ENCODE measurements at places on chromosomes 1 and 21.

- no peak for DNase-seq
Observed at GRCh38 chr1:214718724-214719123, 115.7 kb downstream of the CENPF start.

- peak; percentile 91 for DNase-seq
Observed at GRCh38 chr1:207050480-207051190, 373 bp downstream of the YOD1 start.

GRCh38 chr1:58116284-58116683, 430.2 kb downstream of the OMA1 start:
- no peak for DNase-seq

DNA sequence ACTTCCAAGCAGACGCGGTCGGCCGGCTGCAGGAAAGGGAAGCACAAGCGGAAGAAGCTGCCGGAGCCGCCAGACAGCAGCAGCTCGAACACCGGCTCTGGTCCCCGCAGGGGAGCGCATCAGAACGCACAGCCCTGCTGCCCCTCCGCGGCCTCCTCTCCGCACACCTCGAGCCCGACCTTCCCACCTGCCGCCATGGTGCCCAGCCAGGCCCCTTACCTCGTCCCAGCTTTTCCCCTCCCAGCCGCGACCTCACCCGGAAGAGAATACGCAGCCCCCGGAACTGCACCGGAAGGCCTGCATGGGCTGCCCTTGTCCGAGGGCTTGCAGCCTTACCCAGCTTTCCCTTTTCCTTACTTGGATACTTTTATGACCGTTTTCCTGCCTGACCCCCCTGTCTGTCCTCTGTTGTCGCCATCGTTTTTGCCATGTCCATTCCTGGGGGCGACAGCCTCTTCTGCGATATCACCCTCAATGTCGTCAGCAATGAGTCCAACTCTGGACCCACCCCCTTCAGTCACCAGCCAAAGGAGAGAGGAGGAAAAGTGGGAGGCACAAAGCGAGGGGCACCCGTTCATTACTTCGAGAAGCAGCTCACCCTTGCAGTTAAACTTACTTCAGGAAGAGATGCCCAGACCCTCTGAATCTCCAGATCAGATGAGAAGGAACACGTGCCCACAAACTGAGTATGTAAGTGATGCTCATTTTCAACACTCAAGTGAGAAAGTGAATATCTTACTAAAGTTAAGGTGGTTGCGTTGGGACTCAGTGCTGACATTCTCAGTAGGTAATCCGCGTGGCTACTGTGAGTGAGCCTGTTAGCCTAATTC, 25.5 kb downstream of the UTS2 start:
- no peak for DNase-seq

DNA sequence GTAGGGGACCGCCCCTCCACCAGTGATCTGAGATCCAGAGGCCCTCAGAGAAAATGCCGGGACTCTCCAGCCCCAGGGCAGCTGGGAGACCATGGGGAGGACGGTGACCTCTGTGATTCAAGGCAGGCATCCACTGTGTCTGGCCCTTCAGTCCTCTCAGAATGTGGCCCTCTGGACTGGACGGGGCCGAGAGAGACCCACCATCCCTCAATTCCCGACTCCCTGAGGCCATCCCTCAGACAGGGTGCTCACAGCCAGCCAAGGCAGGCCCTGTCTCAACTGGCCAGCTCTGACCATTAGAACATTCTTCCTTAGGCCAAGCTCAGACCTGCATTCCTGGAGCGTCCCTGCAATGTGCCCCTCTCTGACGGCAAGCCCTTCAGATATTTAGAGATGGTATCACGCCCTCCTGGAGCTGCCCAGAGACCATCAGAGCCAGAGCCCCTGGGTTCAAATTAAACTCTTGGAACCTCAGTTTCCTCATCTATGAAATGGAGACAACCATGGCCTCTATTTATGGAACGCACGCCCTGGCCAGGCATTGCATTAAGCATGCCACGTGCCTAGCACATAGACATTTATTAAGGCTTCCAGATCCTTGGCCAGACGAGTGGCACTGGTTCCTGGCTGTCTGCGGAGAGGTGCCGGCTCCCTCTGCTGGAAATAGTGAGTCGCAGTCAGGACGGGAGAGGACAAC, 9.6 kb upstream of the EPS8L3 start:
- DNase-seq = peak; percentile 84
